ENCODE measurements at places on chromosomes 6 and 20.

DNA sequence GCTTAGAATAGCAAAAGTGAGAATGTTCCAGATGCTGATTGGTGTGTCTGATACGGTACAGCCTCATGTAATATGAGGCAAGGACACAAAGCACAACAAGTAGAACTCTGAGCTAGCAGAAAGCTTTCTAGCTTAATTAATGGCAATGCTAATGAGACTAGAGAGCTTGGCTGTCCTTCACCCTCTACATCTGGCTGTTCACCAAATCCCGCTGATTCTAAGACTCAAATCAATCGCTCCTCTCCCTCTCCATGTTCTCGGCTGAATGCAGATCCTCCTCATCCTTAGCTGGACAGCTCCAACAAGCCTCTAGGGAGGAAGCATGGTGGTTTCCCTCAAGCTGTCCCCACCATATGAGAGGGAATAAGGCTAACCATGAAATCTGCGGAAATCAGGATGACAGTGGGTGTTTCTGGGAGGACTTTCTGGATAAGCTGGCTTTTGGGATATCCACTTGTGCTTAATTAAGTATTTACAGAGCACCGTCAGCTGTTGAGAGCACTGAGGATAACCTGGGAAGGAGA is 128.9 kb downstream of the FOXC1 start:
- DNase-seq = peak; percentile 13

GRCh38 chr6:17470938-17471327 is 77.5 kb downstream of the CAP2 start:
- no peak for DNase-seq

DNA sequence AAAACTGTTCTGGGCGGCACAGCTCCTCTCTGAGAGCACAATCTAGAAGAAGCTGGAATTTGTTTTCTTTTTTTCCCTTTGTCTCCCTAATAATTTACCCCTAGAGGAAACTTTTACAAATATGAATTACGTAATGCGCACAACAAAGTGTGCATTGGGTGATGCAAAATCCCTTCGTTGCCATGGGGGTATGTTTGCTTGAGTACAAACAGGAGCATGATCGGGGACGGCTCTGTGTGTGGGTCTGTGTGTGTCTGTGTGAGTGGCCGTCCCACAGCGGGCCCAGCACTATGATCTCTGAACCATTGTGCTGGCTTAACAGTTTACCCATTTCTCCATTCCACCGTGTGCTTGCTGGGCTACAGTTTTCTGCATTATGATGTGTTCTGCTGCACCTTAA is 278.2 kb downstream of the CDC5L start:
- DNase-seq = no peak

DNA sequence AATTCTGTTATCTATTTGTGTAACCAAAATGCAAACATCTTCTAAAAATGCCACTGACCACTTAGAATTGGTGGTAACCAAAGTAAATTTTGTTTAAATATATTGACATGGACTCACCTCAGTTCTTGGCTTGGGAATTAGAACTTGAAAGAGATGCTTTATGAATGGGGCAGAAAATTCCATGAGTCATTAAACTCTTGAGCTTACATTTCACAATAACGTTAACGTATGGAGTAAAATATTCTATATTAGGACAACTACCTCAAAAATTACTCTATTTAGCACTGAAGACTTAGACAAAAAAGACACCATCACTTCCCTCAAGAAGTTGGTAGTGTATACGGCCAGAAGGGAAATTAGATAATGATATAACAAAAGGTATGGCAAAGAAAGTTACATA is 752.2 kb upstream of the MARCKS start:
- DNase-seq = no peak

GRCh38 chr20:46468508-46468907 is 44.9 kb downstream of the ZNF334 start:
- DNase-seq = no peak

- no peak for DNase-seq
These were observed 54.5 kb upstream of the IPCEF1 start for GRCh38 chr6:154411076-154411475.

DNA sequence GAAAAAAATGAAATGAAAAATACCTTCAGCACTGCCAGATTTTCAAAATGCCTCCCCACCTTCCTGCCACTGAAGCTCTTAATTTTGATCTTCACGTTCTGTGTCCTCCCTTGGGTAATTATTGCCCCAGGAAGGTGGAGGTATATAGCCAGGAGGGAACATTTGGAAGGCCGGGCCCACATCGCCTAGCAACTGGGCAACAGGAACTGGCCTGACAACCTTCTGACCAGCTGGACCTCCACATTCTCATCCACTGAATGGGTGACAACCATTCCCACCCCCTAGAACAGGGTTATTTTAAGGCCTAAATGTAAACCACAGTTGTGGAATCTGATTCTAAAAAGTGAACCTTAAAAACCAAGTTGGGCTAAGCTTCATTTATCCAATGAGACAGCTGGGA is 3.2 kb downstream of the RRBP1 start:
- DNase-seq = no peak

DNA sequence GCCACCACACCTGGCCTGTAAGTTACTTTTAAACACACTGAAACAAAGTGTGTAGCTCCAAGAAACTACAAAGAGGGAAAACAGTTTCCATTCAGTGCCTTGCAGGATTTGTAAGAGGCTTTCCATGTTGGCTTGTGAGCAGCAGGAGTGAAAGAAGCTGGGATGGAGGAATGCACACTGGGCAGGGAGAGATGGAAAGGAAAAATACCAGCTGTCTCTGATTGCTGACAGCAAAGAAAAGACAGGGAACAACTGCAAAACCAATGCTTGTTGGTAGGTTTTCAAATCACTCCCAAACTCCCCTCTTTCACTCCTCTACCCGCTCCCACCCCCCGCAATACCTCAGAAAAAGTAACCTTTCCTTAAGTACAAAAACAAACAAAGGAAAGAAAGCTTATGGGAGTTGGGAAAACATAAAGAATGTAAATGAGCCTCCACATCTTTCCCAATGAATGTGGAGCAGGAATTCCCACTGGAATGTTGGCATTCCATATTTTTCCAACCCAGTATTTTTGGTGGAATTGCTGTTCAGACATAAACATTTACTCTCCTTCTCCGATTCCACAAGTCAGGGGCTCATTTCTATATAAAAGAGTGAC is 166.1 kb downstream of the THBS2 start:
- peak; percentile 77 for DNase-seq

DNA sequence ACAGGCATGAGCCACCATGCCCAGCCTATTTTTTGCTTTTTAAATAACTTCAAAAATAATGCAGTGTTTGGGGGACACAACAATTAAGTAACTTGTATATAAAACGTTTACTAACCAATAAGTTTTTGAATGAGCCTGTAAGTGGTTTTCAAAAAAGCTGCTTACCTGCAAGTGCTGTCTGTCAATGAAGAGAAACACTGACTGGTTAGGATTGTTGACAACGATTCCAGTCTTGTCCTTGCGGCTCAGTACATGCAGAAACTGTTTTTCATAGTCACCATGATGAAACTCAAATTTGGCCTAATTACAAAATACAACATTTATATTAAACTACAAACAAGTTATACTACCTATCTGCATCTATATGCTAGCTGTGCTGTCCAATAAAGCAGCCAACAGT is 10.3 kb downstream of the C6orf62 start:
- DNase-seq = no peak
